ENCODE measurements at places on chromosomes 1 and 21. TPM values are rescaled to one million over a fixed set of nuclear protein-coding genes. Genes with fewer than 3 reads are reported as not detected.

The KIAA1614 gene
- total RNA-seq = not detected

DNA sequence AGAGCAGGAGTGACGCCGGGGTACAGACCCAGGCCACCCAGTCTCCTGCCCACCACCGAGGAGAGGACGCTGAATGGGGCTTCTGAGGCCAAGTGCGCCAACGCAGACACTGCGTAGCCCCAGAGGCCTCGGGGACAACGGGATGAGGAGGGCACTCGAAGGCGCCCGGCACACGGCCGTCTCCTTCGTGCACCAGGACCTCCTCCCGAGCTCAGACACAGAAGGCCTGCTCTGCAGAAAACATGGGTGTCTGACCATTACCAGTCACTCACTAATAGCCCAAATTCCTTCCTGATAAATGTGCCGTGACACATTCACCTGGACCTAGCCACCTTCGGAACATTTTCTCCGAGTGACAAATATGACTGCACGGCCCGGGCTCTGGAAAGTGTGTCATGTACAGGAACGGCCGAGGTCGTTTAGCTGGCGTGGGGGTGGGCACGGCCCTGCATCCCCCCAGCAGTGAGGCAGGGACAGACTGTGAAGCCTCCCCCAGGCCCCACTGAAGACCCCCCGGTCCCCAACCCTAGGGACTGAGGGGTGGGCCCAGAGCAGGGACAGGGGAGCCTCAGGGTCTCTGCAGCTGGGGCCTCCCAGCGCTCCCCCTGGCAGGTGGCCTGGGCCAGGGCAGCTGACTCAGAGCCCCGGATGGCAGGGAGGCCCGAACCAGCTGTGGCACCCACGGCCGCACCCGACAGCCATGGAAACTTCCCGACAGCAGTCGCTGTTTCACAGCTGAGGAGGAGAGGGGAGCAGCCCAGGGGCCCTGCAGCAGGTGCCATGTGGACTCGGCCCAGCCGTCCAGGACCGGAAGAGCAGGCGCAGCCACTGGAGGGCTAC, 16.7 kb upstream of the COL6A2 start:
- peak; percentile 2 for DNase-seq

The ZNF496 gene
- 14.3 TPM for total RNA-seq

DNA sequence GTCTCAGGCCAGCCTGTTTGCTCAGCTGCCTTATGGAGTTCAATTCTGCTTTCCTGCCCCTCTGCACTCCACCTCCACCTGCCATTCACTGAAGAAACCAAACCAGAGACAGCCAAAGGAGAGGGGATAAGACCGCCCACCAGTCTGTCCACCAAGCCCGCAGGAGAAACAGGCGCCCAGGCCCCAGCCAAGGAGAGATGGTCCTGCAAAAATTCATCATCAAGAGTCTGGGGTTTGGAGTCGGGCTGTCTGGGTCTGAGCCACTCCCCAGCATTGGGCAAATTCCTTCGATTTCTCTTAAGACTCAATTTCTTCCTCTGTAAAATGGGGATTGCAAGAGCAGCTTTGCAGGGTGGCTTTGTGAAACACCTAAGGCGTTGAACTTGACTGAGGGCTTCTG, 121.4 kb upstream of the RUNX3 start:
- DNase-seq = no peak

The OR2T11 gene
- total RNA-seq = not detected

- no peak for DNase-seq
Observed at GRCh38 chr1:101967871-101968270, 28.9 kb downstream of the OLFM3 start.

- no peak for DNase-seq
Observed at GRCh38 chr1:242240691-242241090, 241.8 kb upstream of the MAP1LC3C start.

The RGL1 gene
- 14.9 TPM for total RNA-seq

DNA sequence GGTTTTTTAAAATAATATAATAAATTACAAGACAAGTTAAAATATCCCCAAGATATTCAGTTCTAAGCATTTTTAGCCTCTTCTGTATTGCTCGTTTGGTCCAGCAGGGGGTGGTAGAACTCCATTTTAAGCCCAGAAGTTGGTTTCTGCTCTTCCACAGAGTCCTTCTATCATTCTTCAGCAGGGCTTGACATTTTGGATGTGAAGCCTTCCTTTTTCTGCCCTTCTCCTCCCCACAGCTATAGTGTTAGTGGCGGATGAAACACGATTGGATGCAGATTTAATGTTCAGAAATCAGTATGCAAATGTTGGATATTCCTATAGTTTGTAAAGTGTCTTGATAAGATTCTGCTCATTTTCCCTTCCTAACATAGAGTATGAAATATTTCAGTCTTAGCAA, 1.4 kb downstream of the NCAM2 start:
- peak; percentile 59 for DNase-seq

The NUP210L gene
- total RNA-seq = 0.02 TPM

The OR2G6 gene
- total RNA-seq = not detected

Data from H4 (cell line).